Renal pelvis (tissue), 12 donors: ENCODE measurements at places on chromosomes 16 and 17. TPM values are rescaled to one million over a fixed set of nuclear protein-coding genes. Genes with fewer than 3 reads are reported as not detected.

- no peak for DNase-seq
These were observed 29.7 kb upstream of the WSB1 start for GRCh38 chr17:27264068-27264812.

GRCh38 chr17:73165616-73166404, 1.0 kb downstream of the SSTR2 start:
- DNase-seq: no peak

The ABCC3 gene
- polyA plus RNA-seq: 21.2 TPM

The PHKB gene
- polyA plus RNA-seq: 75.4 TPM

The TPSG1 gene
- polyA plus RNA-seq: 2.3 TPM
